ENCODE measurements at places on chromosomes 5 and 9. TPM values are rescaled to one million over a fixed set of nuclear protein-coding genes. Genes with fewer than 3 reads are reported as not detected.
A peak's percentile ranks its signal among the peaks of the same experiment; 100 is the strongest.

GRCh38 chr5:179766021-179766725 lies 27.6 kb upstream of the LTC4S start:
- no peaks in the 10 kb centered on the region for H3K27me3 ChIP-seq
- H3K4me1 ChIP-seq: peaks cover 21% of the 10 kb centered on the region
- H3K4me3 ChIP-seq: no peak overlapping the region
- DNase-seq: no peak
- H3K36me3 ChIP-seq: no peaks in the 10 kb centered on the region

DNA sequence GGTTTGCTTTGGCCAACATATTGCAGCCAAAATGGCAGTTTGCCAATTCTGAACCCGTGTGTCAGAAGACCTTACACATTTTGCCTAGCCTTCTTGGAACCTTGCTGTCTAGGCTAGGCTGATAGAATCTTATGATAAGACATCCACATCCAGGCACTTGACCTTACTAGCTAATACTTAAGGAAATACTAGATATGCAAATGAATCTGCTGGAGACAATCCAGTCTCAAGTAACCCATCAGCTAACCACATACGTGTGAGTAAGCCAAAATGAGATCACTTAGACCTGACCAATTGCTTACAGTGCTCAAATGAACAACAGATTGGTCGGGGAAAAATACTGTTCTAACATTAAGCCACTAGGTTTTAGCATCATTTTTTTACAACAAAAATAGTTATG lies 1504.6 kb upstream of the CDH9 start:
- H3K36me3 ChIP-seq: no peaks in the 10 kb centered on the region
- no peak for DNase-seq

- H3K36me3 ChIP-seq: no peaks in the 10 kb centered on the region
- H3K4me3 ChIP-seq: no peak overlapping the region
- H3K27me3 ChIP-seq: peaks cover 42% of the 10 kb centered on the region
- DNase-seq: no peak
Measured at GRCh38 chr5:78628270-78628992, 20.1 kb downstream of the LHFPL2 start.

- H3K27me3 ChIP-seq: no peaks in the 10 kb centered on the region
- no peak overlapping the region for H3K4me3 ChIP-seq
- no peak overlapping the region for H3K27ac ChIP-seq
- H3K4me1 ChIP-seq: peaks cover 20% of the 10 kb centered on the region
Measured at GRCh38 chr5:175681968-175682340, 24.1 kb downstream of the HRH2 start.

- no peak overlapping the region for H3K4me3 ChIP-seq
- no peak overlapping the region for H3K27ac ChIP-seq
- H3K27me3 ChIP-seq: no peaks in the 10 kb centered on the region
- H3K36me3 ChIP-seq: no peaks in the 10 kb centered on the region
- no peaks in the 10 kb centered on the region for H3K4me1 ChIP-seq
Measured at GRCh38 chr5:85000671-85001070, 616.0 kb upstream of the EDIL3 start.

DNA sequence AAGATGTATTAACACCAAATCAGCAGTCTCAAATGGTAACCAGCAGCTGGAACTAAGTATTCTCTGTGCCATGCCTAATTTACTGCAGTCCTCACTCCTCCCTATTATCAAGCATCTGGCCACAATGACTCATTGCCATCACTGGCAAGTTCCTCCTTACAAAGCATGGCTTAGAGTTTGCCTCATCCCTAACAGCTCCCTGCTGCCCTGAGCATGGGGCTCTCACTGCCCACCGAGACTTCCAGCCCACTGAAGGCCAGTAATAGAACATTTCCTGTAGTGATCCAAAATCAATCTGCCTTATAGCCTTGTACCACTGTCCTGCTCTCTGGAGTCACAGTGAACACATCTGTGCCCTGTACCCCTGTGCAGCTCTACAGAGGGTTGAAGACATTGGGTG lies 211.9 kb upstream of the TRIM32 start:
- H3K4me3 ChIP-seq: no peak overlapping the region
- H3K27me3 ChIP-seq: no peaks in the 10 kb centered on the region
- no peaks in the 10 kb centered on the region for H3K4me1 ChIP-seq
- DNase-seq: no peak

DNA sequence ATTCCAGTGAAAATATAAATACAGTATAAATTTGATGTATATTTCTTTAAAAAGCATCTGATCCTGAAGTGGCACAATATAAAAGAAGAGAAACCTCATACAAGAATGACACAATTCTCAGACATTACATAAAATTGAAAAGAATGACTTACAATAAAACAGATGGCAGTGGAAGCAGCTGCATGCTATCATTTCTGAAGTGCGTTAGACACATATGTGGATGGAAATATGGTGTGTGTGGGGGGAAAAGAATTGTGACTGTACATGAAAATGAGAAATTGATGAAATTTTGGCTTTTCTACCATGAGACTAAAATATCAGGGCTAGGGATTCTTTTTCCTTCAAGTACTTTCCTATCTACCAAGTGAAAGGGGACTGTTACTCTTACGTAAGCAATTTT lies 45.9 kb upstream of the CDH18 start:
- H3K27ac ChIP-seq: no peak overlapping the region
- no peak for DNase-seq
- no peaks in the 10 kb centered on the region for H3K36me3 ChIP-seq
- no peaks in the 10 kb centered on the region for H3K27me3 ChIP-seq
- H3K4me3 ChIP-seq: no peak overlapping the region
- no peaks in the 10 kb centered on the region for H3K4me1 ChIP-seq

DNA sequence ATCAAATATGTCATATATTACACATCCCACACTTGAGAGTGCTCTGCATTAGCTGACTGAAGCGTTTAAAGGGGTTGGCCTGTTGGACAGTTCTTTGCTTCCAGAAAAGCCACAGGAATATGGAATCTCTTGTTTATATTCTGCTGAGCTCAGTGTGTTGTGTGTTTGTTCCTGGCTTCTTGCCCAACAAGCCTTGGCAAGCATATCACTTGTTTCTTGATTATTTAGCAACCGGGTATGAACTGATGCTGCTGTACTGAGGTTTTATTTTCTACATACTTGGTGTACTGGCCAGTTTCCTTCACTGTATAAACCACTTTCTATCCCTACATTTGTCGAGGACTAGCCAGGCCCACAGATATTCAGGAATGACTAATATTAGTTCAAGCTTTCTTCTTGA lies 378.9 kb downstream of the KCTD16 start:
- no peak for DNase-seq
- H3K4me1 ChIP-seq: no peaks in the 10 kb centered on the region
- no peaks in the 10 kb centered on the region for H3K36me3 ChIP-seq
- no peaks in the 10 kb centered on the region for H3K27me3 ChIP-seq

DNA sequence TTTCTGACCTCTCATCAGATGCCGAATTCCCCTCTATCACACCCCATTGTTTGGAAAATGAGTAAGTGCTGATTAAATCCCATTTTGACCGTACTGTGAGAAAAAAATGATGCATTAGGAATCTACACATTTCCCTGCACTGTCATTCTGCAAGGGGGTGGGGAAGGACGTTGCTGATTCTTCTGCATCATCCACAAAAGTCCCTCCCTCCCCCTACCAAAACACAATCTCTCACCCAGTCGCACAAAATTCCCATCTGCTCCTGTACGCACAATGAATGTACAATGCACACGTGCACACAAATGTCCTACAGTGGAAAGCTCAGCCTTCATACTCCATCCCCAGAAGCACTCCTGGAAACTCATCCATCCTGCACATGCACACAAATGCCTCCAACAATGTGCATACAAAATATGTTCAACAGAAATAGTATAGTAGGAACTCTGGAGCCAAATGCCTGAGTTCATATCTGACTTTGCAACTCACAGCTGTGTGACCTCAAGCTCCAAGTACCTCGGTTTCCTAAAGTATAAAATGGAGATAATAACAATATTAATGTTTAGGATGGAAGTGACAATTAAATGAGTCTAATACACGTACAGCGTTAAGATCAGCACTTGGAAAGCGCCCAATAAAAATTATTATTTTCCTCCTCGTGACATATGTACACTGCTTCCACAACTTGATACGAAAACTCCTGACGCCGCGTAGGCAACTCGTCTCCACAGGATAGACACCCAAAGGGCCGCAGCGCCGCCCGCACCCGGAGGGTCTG lies 809 bp downstream of the TNIP1 start:
- peaks cover 65% of the 10 kb centered on the region for H3K4me1 ChIP-seq
- DNase-seq: no peak
- H3K27ac ChIP-seq: peak overlapping the region; percentile 100
- H3K36me3 ChIP-seq: peaks cover 10% of the 10 kb centered on the region
- no peaks in the 10 kb centered on the region for H3K27me3 ChIP-seq
- H3K4me3 ChIP-seq: peak overlapping the region; percentile 95

DNA sequence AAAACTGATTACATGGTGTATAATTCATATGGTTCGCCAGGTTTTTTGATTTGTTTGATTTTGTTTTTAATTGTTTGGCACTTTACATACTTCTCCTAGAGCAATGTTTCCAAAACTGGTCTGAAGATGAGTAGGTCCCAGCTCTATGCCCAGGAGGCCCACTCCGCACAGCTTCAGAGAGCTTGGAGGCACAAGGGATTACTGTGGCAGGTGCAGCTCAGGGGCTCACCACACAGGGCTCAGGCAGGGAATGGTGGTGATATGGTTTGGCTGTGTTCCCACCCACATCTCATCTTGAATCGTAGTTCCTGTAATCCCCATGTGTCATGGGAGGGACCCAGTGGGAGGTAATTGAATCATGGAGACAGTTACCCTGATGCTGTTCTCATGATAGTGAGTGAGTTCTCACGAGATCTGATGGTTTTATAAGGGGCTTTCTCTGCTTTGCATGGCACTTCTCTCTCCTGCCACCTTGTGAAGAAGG lies 296.6 kb downstream of the MED10 start:
- H3K4me3 ChIP-seq: no peak overlapping the region
- H3K36me3 ChIP-seq: no peaks in the 10 kb centered on the region
- no peaks in the 10 kb centered on the region for H3K27me3 ChIP-seq

GRCh38 chr9:36835271-36835996 lies 198.6 kb downstream of the PAX5 start:
- no peak for DNase-seq
- no peak overlapping the region for H3K4me3 ChIP-seq

GRCh38 chr5:80714570-80715298 lies 60.0 kb upstream of the DHFR start:
- H3K4me3 ChIP-seq: no peak overlapping the region
- DNase-seq: no peak
- H3K36me3 ChIP-seq: peaks cover 3% of the 10 kb centered on the region
- no peaks in the 10 kb centered on the region for H3K27me3 ChIP-seq
- no peak overlapping the region for H3K27ac ChIP-seq

GRCh38 chr5:112106878-112107277 lies 312.2 kb downstream of the EPB41L4A start:
- H3K4me3 ChIP-seq: no peak overlapping the region
- H3K27ac ChIP-seq: no peak overlapping the region
- H3K4me1 ChIP-seq: no peaks in the 10 kb centered on the region

GRCh38 chr5:154698763-154699162 lies 56.4 kb upstream of the LARP1 start:
- no peaks in the 10 kb centered on the region for H3K27me3 ChIP-seq
- no peak overlapping the region for H3K27ac ChIP-seq
- H3K4me3 ChIP-seq: no peak overlapping the region

DNA sequence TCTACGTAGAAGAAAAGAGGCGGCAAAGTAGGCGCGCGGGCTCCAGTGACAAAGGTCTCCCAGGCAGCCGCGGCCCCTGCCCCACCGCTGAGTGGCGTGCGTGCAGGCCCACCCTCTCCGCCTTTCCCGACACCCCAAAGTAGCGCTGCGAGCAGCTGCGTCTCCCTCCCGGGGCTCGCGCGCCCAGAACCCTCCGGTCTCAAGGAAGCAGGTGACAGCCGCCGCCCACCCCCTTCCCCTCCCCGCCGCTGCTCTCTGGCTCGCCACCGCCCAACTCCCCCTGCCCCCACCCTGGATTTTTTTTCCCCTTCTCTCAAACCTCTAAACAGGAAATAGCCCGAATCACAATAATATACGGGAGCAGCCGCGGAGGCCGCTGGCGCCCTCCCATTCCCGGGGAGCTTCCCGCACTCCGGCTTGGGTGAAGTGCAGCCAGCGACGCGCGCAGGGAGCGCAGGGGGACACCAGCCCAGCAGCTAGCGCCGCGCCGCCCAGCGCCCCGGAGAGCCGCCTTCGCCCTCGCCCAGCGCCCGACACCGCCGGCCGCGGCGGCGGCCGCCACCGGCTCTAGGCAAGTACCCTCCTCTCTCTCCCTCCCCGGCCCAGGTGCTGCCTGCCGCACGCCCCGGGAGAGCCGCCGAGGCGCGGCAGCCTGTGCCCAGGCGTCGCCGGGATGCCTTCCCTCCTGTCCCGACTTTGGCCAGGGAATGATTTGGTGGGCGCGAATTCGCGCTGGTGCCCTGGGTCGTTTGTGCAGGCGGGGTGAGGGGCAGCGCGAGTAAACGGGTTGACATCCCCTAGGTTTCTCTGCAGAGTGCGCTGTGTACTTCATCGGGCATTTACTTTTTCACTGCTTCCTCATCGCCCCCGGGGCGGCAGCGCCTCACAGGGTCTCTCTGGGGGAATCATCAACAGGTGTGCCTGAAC lies 52.7 kb upstream of the TJP2 start:
- peak overlapping the region; percentile 87 for H3K27ac ChIP-seq
- no peaks in the 10 kb centered on the region for H3K36me3 ChIP-seq
- H3K27me3 ChIP-seq: no peaks in the 10 kb centered on the region
- no peak for DNase-seq
- peaks cover 10% of the 10 kb centered on the region for H3K4me1 ChIP-seq

GRCh38 chr5:6251565-6252102 lies 126.7 kb downstream of the MED10 start:
- no peak overlapping the region for H3K27ac ChIP-seq
- no peak overlapping the region for H3K4me3 ChIP-seq
- peaks cover 25% of the 10 kb centered on the region for H3K27me3 ChIP-seq
- H3K36me3 ChIP-seq: peaks cover 2% of the 10 kb centered on the region
- no peak for DNase-seq
- H3K4me1 ChIP-seq: no peaks in the 10 kb centered on the region

DNA sequence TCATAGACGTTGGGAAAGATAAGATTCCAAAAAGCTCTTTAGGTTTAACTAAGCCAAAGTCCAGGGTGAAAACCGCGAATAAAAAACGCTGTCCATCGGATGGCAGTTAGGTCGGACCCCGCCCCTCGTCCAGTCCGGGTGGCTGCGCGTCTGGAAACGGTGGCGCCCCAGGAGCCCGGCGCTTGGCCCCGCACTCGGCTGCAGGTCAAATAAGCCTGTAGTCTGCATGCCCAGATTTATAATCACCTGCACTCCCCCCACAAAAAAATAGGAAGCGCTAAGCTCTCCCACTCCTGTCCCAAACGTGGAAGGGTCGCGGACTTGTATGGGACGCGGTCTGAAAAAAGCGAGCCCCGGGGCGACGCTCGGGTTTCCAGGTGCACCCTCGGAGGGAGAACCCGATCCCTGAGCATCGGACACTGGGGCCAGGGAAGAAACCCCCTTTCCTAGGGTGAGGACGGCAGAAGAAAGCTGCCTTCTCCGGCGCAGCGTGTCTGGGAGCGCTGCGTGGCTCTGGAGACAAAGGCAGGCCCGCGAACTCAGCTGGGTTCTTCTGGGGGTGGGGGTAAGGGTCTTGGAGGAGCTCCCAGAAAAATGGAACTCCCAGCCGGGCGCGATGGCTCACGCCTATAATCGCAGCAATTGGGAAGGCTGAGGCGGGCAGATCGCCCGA lies 923 bp upstream of the ZBTB5 start:
- H3K4me3 ChIP-seq: peak overlapping the region; percentile 95
- H3K27ac ChIP-seq: peak overlapping the region; percentile 97
- H3K27me3 ChIP-seq: no peaks in the 10 kb centered on the region
- no peaks in the 10 kb centered on the region for H3K36me3 ChIP-seq

SPINK6 gene
- not detected for total RNA-seq

TARS1 gene
- total RNA-seq: 49.0 TPM

PAPPA gene
- 0.37 TPM for total RNA-seq

SHISAL2B gene
- not detected for total RNA-seq

LRRC70 gene
- 6.1 TPM for total RNA-seq

NR4A3 gene
- 51.3 TPM for total RNA-seq

SLCO6A1 gene
- total RNA-seq: not detected

OR1J2 gene
- total RNA-seq: 0.30 TPM

Data from T-helper 17 cell (primary cell).